ENCODE measurements at places on chromosomes 3 and 15. TPM values are rescaled to one million over a fixed set of nuclear protein-coding genes. Genes with fewer than 3 reads are reported as not detected.

- DNase-seq: peak; percentile 13
Observed at GRCh38 chr3:161454615-161455014, 42.0 kb upstream of the OTOL1 start.

- DNase-seq: no peak
Observed at GRCh38 chr15:62054979-62055378, 5.3 kb downstream of the VPS13C start.

DNA sequence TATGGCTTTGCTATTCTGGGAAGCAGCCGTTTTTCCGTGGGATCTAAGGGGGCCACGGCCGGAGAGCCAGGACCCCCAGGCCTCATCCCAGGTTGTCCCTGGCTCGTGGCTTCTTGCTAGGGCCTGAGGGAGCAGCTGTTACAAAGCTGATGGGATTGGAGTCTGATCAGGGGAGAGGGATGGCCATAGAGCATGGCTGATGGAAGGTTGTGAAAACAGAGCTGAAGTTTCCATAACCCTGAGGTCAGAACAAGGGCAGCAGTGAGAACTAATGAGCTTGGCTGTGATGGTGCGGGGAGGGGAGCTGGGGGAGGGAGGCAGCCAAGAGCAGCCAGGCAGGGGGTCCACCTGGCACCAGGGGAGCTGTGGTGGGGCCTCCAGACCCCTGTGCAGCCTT, 63.0 kb downstream of the LINGO1 start:
- DNase-seq: peak; percentile 24

DNA sequence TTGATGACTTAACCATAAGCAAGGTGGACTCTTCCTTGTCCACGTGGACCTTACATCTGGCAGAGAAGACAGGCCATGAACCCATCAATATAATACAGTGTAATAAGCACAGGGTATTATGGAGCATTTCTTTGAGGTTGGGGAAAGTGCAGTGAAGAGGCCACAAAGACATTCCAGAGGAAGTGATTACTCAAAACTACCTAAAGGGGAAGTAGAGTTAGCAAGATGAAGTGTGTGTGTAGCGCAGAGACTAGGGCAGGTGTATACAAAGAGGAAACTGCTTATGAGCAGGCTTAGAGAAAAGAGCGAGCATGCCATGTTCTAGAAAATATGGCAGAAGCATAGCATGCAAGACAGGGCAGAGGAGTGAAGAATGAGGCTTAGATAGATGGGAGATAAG, 17.9 kb downstream of the CP start:
- DNase-seq: no peak

DNA sequence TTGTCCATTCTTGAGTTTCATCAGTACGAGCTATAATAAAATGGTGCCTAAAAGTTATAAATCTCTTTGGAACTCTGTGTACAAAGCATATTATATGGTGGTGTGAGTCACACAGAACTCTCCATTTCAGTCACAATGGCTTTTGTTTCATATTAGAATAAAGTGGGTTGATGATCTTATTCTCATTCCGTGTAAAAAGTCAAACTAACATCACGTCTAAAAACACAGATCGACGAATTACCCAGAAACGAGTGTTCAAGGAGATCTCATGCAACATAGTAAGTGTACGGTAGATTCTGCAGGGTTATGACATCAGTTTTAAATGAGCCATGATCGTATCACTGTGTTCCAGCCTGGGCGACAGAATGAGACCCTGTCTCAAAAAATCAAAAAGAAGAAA, 122.4 kb downstream of the FOXP1 start:
- DNase-seq: no peak

- DNase-seq: no peak
Observed at GRCh38 chr3:148903022-148903442, 37.9 kb downstream of the CPA3 start.

DNA sequence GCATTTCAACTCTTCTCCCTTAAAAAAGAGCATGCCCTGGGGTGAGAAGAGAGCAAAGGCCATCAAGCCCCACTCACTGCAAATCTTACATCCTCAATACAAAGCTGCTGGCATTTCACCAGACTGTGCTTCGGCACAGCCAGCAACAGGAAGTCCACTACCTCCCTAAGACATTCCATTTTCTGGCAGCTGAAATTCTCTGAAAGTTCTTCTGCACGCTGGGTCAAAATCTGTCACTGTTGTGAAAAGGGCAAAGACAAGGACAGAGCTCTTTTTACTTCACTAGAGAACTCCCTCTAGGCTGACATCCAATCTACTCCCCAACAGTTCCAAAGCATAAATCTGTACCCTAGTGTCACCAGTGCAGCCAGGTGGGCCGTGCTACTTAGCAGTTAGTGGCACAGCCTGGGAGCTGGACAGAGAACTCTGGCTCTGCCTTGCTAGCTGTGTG, 6.3 kb downstream of the MTMR10 start:
- DNase-seq: peak; percentile 12

DNA sequence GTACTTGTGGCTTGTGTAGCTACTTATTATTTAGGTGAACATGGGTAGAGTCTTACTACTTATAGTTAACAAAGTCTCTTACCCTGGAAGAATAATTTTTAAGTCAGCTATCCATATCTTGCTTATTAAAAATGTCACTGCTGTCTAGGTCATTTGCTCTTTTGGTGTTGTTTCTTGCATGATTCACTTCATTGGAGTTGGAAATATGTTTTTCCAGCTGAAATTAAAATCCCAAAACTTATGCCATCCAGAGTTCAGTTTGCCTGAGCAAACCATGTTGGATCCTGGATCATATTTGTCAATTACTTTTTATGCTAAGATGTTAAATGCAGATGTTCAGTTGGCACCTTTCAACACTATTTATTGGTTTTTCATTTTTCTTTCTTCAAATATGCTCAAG, 421.0 kb upstream of the RBMS3 start:
- no peak for DNase-seq

DNA sequence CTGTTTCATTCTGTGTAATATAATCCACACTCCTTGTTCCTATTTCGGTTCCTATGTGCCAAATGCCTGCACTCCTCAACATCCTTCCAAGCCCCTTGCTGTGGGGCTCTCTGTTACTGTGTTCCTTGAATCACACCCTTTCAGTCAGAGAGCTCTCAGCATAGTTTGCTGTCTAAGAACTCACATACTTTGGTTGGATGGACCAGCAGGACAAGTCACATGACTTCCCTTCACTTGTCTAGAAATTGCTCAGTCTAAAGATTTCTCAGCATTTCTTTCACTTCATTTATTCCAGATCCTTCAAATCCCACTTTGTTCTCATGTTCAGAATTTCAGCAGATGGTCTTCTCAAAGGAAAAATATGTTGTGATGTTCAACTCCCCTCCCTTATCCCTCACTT, 203.5 kb upstream of the PFN2 start:
- DNase-seq: peak; percentile 58

- no peak for DNase-seq
Observed at GRCh38 chr3:4987538-4988296, 8.5 kb downstream of the BHLHE40 start.

- DNase-seq: no peak
Observed at GRCh38 chr3:159948429-159949144, 40.0 kb upstream of the IL12A start.

- DNase-seq: peak; percentile 2
Observed at GRCh38 chr3:32237670-32238452, 619 bp upstream of the CMTM8 start.

DNA sequence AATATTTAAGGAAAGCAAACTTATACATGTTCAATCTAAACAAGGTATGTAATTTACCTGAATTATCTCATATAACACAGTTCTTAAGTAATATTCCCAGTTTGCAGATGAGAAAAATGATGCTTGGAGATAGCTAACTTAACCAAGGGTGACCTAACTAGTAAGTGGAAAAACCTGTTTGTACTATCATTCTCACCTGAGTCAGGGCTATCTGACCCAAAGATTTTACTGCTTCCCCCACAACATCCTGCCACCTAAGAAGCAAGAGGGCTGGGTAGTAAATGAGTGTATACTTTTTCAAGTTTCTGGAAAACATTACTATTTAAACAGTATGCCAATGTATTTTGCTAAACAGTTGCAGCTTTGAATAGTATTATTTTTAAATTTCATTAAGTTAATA, 10.6 kb downstream of the TP63 start:
- no peak for DNase-seq

GRCh38 chr3:52084954-52085680, 28.7 kb upstream of the DUSP7 start:
- no peak for DNase-seq

DNA sequence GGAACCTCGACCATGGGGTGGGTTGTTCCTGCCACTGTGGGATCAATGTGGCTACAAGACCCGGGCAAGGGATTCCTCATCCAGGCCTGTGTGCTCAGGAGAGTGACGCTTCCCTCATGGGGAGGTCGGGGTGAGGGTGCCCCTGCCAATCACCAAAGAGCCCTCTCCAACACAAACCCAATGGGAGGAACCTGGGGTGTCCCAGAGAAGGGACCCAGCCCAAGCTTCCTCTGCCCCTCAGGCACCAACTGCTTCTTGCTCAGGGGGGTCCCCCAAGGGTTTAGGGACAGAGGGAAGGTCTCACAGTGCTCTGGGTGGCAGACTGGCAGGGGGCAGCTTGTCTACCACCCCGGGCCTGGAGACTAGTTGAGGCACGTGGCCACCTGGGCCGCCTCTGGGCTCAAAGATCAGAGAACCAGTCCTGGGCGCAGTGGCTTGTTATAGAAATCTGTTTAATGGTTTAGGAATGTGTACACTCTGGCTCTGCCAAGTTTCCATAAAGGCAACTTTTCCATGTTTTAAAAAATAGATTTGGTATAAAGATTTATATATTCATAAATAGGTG, 26.6 kb downstream of the GP9 start:
- DNase-seq: peak; percentile 9

DNA sequence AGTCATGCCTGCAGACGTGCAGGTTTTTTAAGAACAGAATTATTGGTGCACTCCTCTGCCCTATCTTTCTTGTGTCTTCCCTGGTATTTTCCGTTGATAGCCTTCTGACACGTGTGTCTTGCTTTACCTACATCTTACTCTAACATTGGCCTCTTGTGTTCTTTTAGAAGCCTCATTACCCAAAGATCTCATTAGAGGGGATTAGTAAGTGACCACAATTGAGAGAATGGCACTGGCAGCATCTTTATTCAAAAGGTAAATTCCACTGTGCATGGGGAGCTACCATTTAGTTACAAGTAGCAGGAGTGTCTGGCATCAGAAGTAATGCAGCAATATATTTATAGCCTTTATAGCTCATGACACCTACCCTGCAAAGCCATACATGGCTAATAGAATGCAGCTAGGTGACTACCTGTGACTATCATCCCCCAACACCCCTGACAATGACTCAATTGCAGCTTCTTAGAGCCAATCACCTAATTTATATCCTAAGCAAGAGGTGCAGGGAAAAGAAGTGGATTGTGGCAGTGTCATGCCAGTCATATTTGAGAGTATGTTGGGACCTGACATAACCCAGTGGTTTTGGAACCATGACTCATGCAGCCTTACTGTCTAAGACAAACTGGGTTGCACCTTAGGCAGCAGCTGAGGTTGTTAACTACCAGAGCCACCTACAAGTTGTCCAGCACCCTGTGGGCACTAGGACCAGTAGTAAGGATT, 164.8 kb downstream of the GRM7 start:
- no peak for DNase-seq

GRCh38 chr3:15535732-15536131, 14.2 kb upstream of the COLQ start:
- DNase-seq: peak; percentile 56

GRCh38 chr3:52181543-52181942, 16.4 kb upstream of the ALAS1 start:
- no peak for DNase-seq

- peak; percentile 17 for DNase-seq
Observed at GRCh38 chr3:27659279-27660021, 62.7 kb downstream of the EOMES start.

- DNase-seq: no peak
Observed at GRCh38 chr15:95687686-95688085, 642.8 kb upstream of the NR2F2 start.

- DNase-seq: no peak
Observed at GRCh38 chr3:142029052-142029642, 120.2 kb downstream of the TFDP2 start.

DNA sequence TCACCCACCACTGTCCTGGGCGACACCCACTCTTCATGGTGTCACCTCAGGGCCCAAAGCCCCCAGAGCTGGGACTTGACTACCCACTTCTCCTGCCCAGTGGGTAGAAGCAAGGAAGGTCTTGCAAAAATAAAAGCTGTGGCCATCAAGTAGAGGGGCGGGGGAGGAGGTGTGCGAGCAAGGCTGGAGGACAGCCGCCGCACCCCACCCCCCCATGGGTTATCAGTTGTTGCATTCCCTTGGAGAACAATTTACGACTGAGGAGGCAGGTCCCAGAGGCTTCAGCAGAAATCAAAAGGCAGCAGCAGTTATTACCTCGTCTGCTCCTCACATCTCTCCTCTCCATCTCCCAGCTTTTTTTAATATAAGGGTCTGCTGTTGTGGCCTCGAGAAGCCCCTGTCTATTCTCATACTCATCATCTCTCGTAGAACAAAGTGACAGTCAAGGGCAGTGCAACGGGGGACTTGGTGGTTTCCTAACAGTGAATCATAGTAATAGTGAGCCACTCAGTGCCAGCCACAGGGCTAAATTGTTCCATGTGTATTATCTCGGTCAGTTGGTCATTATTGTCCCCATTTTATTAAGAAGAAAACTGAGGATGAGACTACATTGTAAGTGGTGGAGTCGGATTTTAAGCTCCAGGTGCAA, 116.4 kb downstream of the PDCD6IP start:
- DNase-seq: no peak

DNA sequence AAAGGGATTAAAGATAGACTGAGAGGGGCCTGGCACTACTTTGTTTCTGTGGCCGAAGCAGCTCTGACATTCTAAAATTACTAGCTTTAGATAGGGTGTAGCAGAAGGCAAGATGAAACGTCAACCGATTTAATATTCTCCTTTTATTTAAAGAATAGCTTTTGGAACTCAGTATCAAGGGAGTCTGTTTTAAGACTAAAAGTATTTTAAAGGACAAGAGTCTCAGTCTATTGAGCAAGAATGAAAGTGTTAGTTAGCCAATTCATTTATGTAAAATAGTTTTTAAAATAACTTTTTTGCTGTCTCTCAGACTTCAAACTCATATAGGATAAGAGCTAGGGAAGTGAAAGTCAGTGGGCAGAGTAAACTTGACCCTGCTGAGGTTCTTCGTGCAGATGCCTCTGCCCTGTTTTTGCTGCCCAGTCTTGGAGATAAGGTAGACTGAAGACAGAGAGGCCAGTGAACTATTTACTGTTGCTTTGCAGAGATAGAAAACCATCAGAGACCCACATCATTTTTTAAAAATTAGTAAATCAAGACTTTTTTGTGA, 1090.9 kb downstream of the ROBO2 start:
- DNase-seq: no peak

- DNase-seq: no peak
Observed at GRCh38 chr15:59352189-59352588, 20.5 kb downstream of the MYO1E start.

- peak; percentile 24 for DNase-seq
Observed at GRCh38 chr3:28053759-28054158, 187.7 kb upstream of the CMC1 start.

- DNase-seq: peak; percentile 31
Observed at GRCh38 chr15:35444557-35445204, 101.3 kb downstream of the DPH6 start.

- DNase-seq: peak; percentile 76
Observed at GRCh38 chr15:90425726-90426346, 37.8 kb downstream of the IQGAP1 start.

The IQCF6 gene
- not detected for total RNA-seq

The SLTM gene
- total RNA-seq: 66.7 TPM

The RPL4 gene
- 3,940 TPM for total RNA-seq

The ZIC1 gene
- total RNA-seq: 14.2 TPM

The SCN11A gene
- 2.2 TPM for total RNA-seq

The NME9 gene
- total RNA-seq: 0.48 TPM

The SLC51A gene
- 7.9 TPM for total RNA-seq

The GP9 gene
- total RNA-seq: 3.6 TPM

The ARGFX gene
- total RNA-seq: 16.1 TPM

The ROBO2 gene
- total RNA-seq: 13.2 TPM

The GOLGA8Q gene
- total RNA-seq: 7.2 TPM
